Right renal cortex interstitium (tissue), 3 donors: ENCODE measurements at places on chromosomes 16 and 17. TPM values are rescaled to one million over a fixed set of nuclear protein-coding genes. Genes with fewer than 3 reads are reported as not detected.

DNA sequence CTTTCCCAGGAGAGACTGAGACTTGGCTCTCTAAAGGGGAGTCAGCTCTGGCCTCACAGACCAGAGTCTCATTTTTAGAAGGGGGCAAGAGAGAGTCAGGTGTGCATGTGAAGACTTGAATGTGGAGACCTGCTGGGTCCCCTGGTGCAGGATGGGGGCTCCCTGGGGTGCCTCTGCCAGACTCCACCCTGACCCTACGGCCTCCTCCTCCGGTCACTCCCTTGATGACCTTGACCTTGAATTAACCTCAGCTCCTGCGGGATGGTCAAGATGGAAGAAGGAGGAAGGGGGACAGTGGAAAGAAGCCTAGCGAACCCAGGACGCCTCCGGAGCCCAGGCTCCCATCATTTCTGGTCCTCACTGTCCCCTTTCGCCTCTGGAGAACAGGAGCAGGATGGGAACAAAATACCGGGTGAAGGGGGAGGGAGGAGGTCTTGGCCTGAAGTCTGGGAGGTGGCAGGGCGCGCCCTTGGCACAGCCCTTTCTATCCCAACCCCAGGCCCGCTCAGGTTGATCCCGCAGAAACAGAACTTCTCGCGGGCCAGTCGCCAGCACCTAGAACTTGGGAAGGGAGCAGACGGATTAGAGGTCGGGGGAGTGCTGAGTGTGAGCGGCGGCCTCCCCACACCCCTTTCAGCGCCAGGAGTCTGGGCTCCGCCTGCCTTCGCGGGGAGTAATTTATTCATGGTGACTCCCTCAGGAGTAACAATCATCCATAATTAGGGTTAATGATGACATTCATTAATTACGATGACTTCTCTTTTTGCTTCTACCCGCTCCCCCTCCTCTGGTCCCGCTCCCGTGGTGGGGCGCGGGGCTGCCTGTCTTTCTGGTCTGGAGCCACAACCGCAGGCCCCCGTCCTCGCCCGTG, 1.6 kb downstream of the STAC2 start:
- no peak for DNase-seq

DNA sequence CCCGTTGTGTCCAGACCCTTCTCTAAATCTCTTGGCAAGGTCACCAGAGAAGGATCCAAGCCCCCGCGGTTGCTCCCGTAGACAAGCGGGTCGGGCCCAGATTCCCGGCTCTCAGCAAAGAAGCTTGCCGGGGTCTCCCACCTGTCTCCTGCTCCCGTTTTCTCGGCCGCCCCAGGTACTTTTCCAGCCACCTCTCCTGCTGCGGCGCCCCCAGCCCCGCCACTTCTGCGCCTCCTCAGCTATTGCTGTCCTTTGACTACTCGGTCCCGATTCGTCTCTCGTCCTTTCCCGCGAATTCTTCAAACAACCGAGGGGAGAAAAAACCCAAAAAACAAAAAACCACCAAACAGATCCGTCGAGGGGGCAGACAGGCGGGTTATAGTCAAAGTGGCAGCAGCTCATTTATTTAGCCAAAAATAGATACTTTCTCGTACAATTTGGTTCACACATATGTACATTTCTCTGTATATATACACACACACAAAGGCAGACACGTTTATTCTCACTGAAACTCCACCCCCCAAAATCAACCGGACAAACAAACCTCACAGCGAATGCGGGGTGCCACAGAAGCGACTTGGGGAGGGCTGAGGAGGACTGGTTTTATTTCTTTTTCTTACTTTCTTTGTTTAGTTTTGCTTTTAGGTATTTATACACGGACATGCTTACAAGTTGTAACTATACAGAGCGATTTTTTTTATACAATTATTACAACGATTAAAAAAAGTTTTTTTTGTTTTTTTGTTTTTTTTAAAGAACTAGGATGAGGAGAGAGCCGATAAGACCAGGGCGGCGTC, 3.5 kb downstream of the IRX3 start:
- DNase-seq: no peak

Gene STX1B
- polyA plus RNA-seq: 1.0 TPM

GRCh38 chr16:71214746-71215381, 15.7 kb downstream of the HYDIN start:
- no peak for DNase-seq

- no peak for DNase-seq
Measured at GRCh38 chr16:85868495-85868894, 30.5 kb upstream of the IRF8 start.

DNA sequence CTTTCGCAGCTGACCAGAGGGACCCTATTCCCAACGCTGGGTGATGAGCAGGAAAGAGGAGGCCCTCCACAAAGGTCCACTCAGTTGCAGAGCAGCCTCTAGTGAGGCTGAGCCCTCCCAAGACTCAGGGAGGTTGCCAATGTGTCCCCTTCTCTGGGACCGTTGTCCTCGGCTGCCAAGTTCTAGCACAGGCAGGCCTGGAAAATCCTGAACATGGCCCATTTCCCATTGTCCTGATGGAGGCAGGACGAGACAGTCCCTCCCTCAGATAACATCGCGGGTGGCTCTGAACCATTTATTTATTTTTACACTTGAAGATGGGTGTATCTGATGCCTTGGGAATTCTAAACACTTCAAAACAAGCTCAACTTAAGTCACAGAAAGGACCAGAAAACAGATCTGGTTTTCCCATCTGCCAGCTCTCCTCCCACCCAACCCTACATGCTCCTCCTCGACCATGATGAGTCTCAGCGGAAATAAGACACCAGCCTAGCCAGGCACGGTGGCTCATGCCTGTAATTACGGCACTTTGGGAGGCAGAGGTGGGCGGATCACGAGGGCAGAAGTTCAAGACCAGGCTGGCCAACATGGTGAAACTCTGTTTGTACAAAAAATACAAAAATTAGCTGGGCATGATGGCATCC, 12.8 kb downstream of the CDIP1 start:
- no peak for DNase-seq

Gene HCRT
- not detected for polyA plus RNA-seq
